ENCODE measurements at places on chromosomes 2 and 18. TPM values are rescaled to one million over a fixed set of nuclear protein-coding genes. Genes with fewer than 3 reads are reported as not detected.

Gene C2orf78
- not detected for total RNA-seq

GRCh38 chr2:53235836-53236582 is 531.6 kb upstream of the CHAC2 start:
- no peaks in the 10 kb centered on the region for H3K36me3 ChIP-seq
- peaks cover 12% of the 10 kb centered on the region for H3K4me1 ChIP-seq
- no peak overlapping the region for H3K27ac ChIP-seq

GRCh38 chr18:32360682-32361345 is 109.9 kb downstream of the GAREM1 start:
- no peak for DNase-seq
- H3K4me3 ChIP-seq = no peak overlapping the region
- peaks cover 3% of the 10 kb centered on the region for H3K4me1 ChIP-seq
- H3K36me3 ChIP-seq = no peaks in the 10 kb centered on the region

Gene GKN1
- not detected for total RNA-seq

- DNase-seq = peak; percentile 20
- H3K4me3 ChIP-seq = no peak overlapping the region
- H3K4me1 ChIP-seq = no peaks in the 10 kb centered on the region
- no peak overlapping the region for H3K27ac ChIP-seq
- H3K36me3 ChIP-seq = no peaks in the 10 kb centered on the region
Measured at GRCh38 chr18:32714571-32715148, 58.2 kb downstream of the KLHL14 start.

DNA sequence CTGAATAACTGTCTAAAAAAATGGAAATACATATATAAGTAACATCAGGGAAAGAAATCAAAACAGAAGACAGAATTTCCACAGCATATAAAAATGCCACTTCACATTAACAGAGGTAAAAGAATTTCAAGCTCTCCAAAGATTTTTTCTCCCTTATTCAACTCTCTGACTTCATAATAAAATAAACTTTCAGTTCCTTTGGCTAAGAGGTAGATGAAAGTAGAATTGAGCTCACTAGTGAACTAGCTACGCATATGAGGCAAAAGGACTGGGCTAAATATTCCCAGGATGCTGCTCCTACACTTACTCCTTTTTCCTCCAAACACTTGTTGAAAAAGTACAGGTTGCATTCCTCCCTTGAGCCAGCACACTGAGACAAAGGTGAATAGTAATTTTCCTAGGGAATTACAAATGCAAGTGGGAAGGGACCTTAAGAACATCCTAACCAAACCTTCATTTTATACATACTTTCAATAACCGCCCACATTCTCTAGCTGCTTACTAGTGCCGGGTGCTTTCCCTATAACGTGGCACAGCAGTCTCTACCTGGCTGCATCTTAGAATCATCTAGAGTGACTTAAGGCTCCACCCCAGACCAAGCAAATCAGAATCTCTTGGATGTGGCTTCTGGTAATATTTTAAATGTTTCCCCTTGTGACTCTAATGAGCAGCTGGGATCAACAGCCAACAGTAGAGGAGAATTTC is 136.6 kb downstream of the MTCL1 start:
- H3K27me3 ChIP-seq = peaks cover 4% of the 10 kb centered on the region
- no peaks in the 10 kb centered on the region for H3K4me1 ChIP-seq
- H3K36me3 ChIP-seq = no peaks in the 10 kb centered on the region
- H3K27ac ChIP-seq = no peak overlapping the region
- no peak overlapping the region for H3K4me3 ChIP-seq

DNA sequence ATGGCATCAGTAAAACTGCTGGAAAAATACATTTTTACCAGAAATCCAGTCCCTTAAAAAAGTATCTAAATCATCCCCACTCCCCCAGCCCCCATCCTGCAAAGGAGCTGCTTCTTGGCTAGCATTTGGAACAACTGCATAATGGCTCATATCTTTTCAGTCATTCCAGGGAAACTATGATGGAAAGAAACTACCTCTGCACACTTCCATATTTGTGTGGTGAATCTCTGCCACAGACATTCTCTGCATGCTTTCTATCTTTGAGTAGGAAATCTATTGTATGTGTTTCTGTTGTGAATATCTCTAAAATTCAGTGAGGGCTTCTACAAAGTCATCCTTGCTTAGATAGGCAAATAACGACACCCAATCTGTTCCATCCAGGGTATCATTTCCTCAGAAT is 632.3 kb downstream of the LRP1B start:
- no peaks in the 10 kb centered on the region for H3K4me1 ChIP-seq
- no peak for DNase-seq
- no peak overlapping the region for H3K27ac ChIP-seq
- no peaks in the 10 kb centered on the region for H3K36me3 ChIP-seq
- no peaks in the 10 kb centered on the region for H3K27me3 ChIP-seq

Measured in activated CD4-positive, alpha-beta memory T cell treated with anti-CD3 and anti-CD28 coated beads, Interleukin-2, amount 10 ng/mL, durations not matched to agents 7 days and 5 days (primary cell).